T47D (cell line): ENCODE measurements at places on chromosomes 1 and 21.

DNA sequence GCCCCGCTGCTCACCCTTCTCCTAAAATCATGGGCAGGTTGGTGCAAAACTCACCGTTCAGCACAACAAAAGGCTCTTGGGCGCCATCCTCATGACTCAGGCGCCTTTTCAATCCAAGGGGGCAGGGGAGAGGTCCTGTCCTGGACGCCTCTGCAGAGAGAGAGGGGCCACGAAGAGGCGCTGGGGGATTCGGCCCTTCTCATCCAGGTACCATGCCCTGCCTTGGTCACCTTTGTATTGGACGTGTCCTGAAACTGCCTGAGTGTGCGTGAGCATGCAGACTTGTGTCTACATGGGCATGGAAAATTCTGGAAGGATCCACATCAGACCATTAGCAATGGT is 53.5 kb downstream of the SLC37A1 start:
- DNase-seq, result no peak

GRCh38 chr1:161080441-161081405 is 8.6 kb downstream of the NECTIN4 start:
- no peak for DNase-seq

GRCh38 chr21:42153746-42154145 is 65.2 kb upstream of the ABCG1 start:
- DNase-seq, result no peak

- DNase-seq, result no peak
Measured at GRCh38 chr1:169750041-169750440, 16.2 kb upstream of the SELE start.

DNA sequence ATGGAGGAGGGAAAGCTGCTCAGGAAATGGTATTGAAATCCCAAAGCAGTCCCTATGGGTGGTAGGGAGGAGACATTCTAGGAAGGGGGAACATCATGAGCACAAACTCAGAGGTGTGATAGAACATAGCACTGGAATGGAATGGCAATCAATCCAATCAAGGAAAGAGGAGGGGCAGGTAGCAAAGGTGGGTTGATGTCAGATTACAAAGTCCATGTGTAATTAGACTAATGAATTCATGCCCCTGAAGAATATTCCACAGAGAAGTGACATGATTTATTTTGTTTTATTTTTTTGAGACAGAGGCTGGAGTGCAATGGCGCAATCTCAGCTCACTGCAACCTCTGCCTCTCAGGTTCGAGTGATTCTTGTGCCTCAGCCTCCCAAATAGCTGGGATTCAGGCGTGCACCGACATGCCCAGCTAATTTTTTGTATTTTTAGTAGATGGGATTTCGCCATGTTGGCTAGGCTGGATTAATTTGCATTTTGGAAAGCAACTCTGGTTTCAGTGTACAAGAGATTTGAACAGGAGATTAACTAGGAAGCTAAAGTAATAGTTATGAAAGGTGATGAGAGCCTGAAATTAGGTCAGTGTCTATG is 36.1 kb downstream of the DEGS1 start:
- DNase-seq, result no peak

- DNase-seq, result no peak
Measured at GRCh38 chr1:195791796-195792195, 816.4 kb downstream of the KCNT2 start.

- no peak for DNase-seq
Measured at GRCh38 chr1:1591452-1591851, 8.5 kb downstream of the FNDC10 start.

- no peak for DNase-seq
Measured at GRCh38 chr1:90763930-90764329, 46.8 kb upstream of the BARHL2 start.

- DNase-seq, result no peak
Measured at GRCh38 chr1:231951374-231951773, 324.8 kb downstream of the DISC1 start.

- DNase-seq, result no peak
Measured at GRCh38 chr1:180598333-180598974, 33.4 kb upstream of the XPR1 start.

GRCh38 chr1:26690576-26691031 is 5.2 kb upstream of the ARID1A start:
- no peak for DNase-seq

GRCh38 chr1:1014799-1015681 is 1.7 kb downstream of the ISG15 start:
- DNase-seq, result no peak

DNA sequence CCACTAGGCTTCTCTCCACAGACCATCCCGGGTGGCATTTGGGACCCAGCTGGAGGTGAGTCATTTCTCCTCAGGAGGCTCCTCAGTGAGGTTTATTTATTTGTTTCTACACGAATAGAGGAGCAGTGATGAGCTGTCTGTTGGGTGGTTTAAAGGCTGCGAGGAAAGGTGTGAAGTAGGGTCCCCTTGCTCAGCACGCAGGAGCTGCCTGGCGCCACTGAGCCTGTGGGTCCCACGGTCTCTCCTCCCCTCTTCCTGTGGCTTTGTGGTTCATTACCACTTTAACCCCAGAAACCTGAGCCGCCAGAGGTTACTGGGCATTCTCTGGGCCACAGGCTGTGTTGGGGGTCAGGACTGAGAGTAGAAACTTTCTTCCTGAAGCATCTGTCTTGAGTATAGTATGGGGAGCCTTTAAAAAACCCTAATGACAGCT is 39.9 kb downstream of the IL6R start:
- no peak for DNase-seq

DNA sequence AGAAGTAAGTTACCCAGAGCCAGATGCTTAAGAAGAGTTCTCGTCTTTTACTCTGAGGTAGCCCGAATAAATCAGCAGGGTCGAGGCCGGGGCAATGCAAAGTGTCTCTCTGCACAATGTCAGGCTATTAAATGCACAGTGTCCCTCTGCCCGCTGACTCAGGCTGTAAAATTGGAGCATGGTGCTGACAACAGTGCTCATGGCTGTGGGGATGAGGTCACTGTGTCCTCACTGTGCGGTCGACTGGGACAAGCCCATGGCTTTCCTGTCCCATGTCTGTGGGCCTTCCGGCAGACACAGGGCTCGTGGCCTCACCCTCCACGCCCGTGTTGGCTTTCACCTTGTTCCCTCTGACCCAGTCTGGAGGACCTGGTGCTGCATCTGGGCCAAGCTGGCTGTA is 14.6 kb upstream of the SLC2A1 start:
- no peak for DNase-seq

GRCh38 chr21:26965040-26965906 is 1.6 kb downstream of the ADAMTS5 start:
- DNase-seq, result no peak

GRCh38 chr1:61255358-61255703 is 173.0 kb downstream of the NFIA start:
- no peak for DNase-seq

DNA sequence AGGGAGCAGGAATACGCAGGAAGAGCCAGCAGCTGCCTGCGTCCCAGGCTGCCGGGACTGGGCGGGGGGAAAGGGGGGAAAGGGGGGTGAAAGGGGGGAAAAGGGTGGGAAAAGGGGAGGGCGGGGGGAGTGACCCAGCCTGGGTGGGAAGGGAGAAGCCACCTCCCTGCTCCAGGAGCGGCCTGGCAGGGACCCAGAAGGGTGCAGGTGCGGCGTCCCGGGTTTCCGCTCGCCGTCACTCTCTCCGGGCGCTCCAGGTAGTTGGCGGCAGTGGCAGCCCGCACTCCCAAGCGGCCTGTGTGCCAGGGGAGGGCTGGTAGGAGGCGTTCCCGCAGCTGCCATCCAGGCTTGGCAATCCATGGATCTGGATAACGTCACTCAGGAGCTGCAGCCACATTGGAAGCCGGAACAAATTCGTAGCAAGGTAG is 141.0 kb upstream of the NGF start:
- DNase-seq, result no peak
